B cell (primary cell): ENCODE measurements at places on chromosomes 12 and 14.

DNA sequence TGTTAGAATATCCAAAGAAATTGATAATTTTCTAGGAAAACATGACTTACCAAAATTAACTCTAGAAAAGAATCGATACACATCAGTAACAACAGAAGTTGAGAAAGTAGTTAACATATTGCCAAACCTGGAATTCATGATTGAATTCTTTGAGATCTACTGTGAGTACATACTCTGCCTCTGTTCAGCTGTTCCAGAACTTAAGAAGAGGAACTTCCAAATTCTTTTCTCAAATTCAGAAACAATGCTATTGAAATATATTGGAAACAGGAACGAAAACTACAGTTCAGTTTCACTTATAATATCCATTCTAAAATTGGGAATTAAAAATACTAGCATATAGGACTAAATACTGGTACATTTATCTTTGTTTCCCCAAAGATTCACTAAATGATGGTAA lies 57.9 kb downstream of the MARK3 start:
- no peak for DNase-seq

GRCh38 chr12:92928421-92928961 lies 604 bp downstream of the EEA1 start:
- DNase-seq, result peak; percentile 74

DNA sequence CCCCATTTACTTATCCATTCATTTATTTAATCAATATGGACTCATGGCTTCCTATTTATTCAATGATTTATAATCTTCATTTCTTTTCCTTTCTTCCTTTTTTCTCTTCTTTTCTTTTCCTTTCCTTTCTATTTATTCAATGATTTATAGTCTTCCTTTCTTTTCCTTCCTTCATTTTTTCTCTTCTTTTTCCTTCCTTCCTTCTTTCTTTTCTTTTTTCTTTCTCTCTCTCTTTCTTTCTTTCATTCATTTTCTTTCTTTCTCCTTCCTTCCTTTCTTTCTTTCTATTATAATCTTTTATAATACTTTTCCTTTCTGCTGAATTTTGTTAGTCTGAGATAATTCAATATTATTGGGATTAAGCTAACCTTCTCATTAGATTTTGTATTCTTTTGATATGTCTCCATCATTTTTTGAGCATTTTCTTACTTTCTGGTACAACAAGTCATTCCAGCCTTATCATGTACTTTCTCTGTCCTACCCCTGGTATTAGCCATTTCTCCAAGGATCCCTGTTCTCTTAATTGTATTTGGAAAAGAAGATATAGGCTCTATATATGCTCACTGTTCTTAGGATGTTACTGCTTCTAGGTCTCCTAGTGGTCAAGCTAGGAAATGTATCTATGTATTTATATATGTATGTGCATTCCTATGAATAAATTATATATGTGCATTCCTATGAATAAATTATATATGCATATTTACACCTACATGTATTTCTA lies 12.1 kb downstream of the LACRT start:
- DNase-seq, result no peak

DNA sequence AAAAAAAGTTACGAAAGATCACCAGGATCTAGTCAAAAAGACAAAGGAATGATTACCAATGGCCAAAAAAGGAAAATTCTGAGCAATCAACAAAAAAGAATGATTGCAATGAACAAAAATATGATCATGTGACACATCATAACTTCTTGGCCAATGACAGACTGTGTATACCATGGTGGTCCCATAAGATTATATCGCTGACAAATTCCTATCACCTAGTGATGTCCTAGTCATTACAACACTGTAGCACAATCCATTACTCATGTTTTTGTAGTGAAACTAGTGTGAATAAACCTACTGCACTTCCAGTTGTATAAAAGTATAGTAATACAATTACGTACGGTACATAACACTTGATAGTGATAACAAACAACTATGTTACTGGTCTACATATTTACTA lies 12.3 kb downstream of the SEL1L start:
- DNase-seq, result no peak

- DNase-seq, result no peak
Measured at GRCh38 chr14:51424041-51424440, 184.0 kb downstream of the TMX1 start.

DNA sequence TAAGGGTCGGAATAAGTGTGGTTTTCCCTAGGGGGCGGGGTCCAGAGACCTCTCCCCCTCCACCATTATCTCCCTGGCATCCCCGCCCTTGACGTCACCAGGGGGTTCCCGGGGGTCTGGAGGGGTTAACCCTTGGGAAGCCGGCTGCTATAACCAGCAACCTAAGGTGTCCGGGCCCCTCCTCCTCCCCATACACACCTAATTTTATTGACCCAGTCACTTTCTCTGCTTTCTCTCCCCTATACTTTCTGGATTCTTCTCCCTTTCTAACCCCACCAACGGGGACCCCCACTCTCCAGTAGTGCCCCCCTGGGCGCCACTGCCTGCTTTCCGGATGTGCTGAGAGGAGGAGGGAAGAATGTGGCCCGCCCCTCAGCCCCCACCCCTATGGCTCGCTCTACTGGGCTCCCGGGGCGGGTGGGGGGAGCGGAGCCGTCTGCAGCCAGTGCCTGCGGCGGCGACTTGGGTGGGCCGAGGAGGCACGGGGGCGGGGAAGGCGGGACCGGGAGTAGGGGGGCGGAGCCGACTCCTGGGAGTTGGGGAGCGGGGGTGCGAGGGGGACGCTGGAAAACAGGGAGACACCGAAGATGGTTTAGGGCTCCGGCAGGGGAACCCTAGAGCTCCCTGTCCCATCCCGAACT lies 1.8 kb downstream of the GLI1 start:
- DNase-seq, result peak; percentile 54

DNA sequence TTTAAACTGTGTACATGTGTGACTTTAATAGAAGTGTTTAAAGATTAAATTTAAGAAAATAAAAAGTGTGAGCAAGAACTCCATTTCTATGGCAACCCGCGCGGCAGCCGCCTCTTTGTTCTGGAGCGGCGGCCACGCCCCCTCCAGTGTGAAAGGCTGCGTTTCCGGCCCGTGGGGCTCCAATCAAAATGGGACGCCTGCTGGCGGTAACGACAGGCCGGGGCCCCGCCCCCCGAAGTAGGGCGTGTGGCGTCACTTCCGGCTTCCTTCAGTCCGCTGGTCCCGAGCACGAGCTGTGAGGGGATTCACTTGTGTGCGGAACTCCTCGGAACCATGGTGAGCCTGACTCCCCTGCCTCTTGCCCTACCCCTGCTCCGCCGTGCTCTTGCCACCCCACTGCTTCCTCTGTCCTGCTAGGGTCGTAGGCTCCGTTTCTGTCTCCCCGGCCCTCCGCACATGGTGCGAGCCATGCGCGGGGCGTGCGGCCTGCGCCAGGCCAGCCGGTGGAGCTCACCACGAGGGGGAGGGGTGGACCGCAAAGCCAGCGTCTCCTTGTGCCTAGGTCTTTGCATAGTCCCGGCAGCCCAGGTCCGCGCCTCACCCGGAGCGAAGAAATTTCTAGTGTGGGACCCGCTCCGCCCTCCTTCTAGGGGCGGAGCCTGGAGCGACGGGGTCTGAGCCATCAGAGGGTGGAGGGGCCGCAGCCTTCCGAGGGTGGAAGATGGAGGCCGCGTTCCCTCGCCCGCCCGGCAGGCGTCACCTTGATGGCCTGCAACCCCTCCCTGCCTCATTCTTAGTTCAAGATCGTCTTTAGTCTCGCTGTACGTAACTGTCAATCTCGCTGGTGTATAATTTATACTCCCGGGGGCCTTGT lies at the start of gene CCT2:
CCT2 (plus strand) TSS at position 271 of the 874 bp plus-strand sequence; CDS start at position 334, 63 bp downstream.
- DNase-seq, result peak; percentile 98

DNA sequence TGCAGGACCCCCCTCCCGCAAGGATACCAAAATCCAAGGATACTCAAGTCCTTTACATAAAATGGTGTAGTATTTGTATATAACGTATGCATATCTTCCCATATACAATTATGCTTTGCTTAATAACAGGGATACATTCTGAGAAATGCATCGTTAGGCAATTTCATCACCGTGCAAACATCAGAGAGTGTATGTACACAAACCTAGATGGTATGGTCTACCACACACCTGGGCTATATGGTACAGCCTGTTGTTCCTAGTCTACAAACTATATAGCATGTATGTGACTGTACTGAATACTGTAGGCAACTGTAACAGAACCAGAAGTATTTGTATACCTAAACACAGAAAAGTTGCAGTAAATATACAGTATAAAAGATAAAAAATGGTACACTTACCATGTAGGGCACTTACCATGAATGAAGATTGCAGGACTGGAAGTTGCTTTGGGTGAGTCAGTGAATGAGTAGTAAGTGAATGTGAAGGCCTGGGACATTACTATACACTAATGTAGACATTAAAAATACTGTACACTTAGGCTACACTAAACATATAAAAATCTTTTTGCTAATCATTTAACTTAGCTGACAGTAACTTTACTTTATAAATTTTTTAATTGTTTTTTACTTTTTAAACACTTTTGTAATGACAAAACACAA lies 141.1 kb downstream of the SLC41A2 start:
- DNase-seq, result no peak

DNA sequence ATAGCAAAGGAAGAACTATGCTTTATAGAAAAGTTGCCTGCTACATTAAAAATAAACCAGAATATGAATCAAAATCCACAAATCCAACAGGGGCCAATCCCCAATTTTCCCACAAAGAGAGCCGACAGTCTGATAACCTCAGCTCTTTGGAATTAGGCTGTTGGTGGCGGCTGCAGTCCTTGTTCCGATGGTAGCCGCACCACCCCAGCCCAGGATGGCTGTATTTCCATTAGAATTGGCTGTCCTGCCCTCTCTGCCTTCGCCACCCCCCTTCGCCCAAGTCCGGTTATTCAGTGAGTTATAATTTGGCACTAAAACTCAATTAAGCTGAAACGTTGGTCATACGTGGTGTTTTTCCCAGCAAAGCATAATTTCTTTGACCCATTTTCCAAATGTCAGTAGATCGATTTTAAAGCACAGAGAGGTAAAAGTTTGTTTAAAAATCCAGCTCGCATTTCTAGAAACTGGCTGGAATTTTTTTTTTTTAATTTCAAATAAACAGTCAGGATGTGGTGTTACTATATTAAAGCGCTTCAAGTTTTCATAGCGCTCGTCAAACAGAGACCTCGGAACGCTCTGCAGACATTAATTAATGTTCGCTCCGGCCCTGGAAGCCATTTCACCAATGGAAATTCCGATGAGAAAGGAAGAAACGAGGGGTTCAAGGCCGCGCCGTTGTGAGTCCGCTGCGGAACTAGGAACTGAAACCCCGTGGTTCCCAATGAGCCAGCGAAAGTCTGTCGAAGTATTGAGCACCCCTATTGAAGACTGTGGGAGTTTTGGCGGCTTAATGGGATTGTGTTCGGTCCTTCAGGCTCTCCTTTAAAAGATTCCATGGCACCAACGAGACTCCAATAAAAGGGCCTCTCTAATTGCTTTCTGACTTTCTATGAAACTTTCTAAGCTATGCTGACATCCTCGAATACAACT lies 104.8 kb upstream of the DIO3 start:
- DNase-seq, result no peak

- DNase-seq, result no peak
Measured at GRCh38 chr12:109387425-109388166, 39.9 kb downstream of the MYO1H start.

DNA sequence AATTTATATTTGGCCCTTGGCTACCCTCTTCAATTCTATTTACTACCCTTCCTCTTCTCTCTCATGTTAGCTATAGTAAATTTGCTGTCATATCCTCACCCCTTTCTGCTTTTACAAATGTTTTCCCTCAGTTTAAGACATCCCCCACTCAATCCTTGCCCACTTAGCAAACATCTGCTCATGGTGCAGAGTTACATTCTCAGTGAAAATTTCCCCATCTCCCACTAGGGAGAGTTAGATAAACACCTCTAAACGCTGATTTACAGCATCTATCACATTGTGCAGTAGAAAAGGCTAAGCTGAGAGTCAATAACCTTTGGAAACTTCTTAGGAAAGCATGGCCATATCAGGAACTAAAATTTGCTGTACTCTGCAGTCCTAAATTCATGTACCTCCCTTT lies 69.0 kb downstream of the DENND5B start:
- no peak for DNase-seq

DNA sequence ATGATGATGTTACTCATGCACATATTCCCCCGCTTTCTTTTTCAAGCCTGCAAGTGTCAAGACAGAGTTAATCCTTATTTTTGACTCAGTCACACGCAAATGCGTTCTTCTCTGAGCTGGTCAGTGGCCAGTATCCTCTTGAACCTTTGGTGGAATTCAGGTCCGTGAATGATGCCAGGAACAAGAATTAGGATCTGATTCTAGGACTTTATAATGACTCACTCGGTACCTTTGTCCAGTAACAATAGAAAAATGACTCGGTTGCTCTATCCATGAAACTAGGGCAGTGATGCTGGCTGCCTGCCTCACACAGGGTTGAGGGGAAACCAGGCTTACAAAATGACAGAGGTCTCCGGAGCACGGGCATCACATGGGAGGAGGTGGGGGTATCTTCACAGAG lies 185.8 kb upstream of the NUDT4 start:
- DNase-seq, result no peak

- no peak for DNase-seq
Measured at GRCh38 chr14:25349269-25349668, 299.3 kb upstream of the STXBP6 start.

- DNase-seq, result peak; percentile 66
Measured at GRCh38 chr12:6570264-6570887, 2.3 kb upstream of the NOP2 start.

GRCh38 chr14:89661392-89661791 lies 244.4 kb upstream of the FOXN3 start:
- no peak for DNase-seq

DNA sequence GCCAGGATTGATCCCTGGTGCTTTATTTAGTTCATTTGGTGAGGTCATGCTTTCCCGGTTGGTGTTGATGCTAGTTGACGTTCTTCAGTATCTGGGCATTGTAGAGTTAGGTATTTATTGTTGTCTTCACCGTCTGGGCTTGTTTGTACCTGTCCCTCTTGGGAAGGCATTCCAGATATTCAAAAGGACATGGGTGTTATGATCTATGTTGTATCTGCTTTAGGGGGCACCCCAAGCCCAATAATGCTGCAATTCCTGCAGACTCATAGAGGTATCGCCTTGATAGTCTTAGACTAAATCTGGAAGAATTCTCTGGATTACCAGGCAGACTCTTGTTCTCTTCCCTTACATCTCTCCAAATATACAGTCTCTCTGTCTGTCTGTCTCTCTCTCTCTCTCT lies 42.1 kb downstream of the AK7 start:
- no peak for DNase-seq

- no peak for DNase-seq
Measured at GRCh38 chr14:104009297-104009696, 67.0 kb upstream of the RD3L start.

DNA sequence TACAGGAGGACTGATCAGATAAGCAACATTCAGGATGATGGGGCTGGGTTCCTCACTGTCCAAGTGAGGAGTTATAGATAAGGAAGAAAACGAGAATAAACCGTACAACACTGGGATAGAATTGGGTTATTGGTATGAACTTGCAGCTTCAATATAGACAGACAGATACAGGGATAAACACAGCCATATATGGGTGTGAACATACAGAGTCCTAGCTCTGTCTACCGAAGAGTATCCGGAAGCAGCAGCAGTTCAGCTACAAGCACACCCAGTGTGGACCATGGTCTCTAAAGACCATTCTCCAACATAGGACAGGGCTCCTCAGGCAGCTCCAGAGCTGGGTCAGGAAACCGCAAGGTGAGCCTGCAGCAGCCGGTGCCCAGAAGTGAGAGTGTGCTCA lies 40.8 kb downstream of the CDC42BPB start:
- no peak for DNase-seq

GRCh38 chr14:35456261-35456660 lies 51.7 kb upstream of the NFKBIA start:
- DNase-seq, result no peak

GRCh38 chr12:77488041-77488620 lies 342.6 kb upstream of the NAV3 start:
- no peak for DNase-seq

- DNase-seq, result peak; percentile 66
Measured at GRCh38 chr12:48998497-48999353, 450 bp downstream of the DDN start.
